ENCODE measurements at places on chromosomes 6 and 20.

DNA sequence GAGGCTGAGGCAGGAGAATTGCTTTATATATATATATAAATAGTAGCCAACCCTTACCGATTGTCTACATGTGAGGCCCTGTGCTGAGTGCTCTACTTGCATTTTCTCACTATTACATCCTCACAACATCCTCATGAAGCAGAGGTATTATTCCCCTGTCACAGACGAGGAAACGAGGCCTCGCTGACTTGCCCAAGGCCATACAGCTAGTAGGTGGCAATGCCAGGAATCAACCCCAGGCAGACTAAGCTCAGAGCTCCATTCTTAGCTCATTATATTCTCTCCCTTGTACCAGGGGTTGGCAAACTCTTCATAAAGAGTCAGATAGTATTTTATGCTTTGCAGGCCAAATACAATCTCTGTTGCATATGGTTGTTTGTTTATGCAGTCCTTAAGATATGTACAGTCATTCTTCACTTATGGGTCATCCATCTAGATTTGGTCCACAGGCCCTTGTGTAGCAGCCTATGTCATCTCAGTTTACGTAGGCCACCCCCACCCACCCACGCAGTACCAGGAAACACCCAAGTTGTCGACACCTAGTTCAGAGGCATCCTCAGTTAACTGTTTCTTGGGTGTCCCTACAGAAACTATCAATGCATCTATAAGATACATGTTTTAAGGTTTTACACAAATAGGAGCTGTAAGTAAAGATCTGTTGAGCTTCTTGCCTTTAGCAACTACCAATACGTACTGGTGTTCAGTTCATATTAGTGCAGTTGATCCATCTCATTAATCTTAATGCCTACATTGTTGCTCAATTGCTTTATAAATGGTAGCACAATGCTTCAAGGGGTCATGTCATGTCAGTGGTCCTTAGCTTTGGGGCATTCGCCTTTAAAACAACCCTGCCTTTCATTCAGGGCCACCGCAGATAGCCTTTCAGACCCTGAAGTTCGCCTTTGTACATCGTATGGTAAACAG lies 3.0 kb downstream of the CASS4 start:
- no peak for DNase-seq

GRCh38 chr6:135014353-135014832 lies 40.2 kb downstream of the HBS1L start:
- DNase-seq = no peak

DNA sequence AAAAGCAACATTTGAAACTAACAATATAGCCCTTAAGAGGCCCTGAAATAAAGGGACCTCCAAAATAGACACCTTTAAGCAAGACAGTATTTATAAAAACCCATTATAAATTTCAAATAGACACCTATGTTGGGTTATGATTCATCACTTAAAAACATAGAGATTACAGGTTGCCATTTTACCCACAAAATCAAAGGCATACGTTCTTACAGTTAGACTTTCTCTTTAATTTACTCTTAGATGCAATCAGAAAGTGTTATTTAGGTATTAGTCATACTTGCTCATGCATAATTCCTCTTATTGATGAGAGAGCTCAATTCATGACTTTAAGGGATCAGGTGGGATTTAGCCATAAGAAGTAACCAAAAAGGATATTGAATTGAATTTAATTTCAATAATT lies 51.5 kb upstream of the TMEM200A start:
- no peak for DNase-seq

- DNase-seq = no peak
These were observed 17.6 kb upstream of the PYGB start for GRCh38 chr20:25230166-25230831.

DNA sequence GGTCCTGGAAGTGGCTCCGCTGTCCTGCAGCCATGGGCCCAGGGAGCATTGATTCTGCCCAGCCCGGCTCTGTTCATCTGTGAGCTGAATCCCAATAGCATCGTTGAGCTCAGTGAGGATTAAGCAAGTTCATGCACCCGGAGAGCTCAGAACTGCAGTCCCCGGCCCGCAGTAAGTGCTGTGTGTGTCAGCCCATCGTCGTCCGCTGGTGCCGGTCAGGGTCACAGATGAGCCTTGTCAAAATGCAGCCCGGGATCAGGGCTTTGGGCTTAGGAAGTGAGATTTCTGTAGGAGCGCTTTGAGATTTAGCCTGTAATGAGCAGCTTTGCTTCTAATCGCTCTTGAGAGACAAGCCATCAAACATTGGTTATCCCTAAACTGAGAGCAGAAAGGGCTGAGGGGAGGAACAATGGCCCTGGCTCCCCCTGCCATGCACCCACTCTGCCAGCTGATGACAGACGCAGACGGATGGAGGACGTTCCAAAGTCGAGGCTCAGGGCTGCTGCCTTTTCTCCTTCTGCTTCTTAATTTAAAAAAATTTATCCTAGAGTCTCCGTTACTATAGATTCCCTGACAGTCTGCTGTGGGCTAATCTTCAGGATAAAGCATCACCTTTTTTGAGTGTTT lies 25.6 kb upstream of the SULF2 start:
- no peak for DNase-seq

GRCh38 chr6:163775313-163775712 lies 360.8 kb downstream of the QKI start:
- no peak for DNase-seq

GRCh38 chr6:157128235-157128775 lies 195.0 kb downstream of the TMEM242 start:
- DNase-seq = no peak

- DNase-seq = no peak
These were observed 284.5 kb upstream of the CDYL start for GRCh38 chr6:4491501-4492260.

GRCh38 chr20:1817577-1818211 lies 77.5 kb upstream of the SIRPA start:
- DNase-seq = no peak

GRCh38 chr6:142448091-142448729 lies 146.4 kb downstream of the ADGRG6 start:
- DNase-seq = no peak

DNA sequence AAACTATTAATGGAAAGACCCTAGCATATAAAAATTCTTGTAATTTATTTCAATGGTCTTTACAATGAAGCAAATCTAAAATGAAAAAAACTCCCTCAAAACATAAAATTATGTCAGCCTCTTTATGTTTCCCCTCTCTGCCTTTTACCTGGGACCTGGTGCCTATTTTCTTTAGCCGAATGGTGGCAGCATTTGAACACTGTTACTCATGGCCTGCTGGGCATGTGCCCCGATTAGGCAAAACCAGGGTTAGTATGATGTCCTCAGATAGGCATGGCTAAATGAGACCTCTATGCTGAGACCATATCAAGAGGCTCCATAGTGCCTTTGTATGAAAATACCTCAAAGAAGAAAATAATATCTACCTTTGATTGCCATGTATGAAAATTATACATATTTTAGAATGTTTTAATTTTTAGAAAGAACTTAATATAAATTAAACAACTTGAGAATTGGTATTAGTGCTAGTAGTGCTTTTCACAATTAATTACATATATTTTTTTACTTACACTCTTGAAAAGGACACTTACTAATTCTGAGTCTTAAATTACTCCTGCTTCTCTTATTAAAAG lies 22.5 kb upstream of the C6orf58 start:
- no peak for DNase-seq

GRCh38 chr6:50128420-50129005 lies 78.8 kb upstream of the DEFB112 start:
- no peak for DNase-seq

DNA sequence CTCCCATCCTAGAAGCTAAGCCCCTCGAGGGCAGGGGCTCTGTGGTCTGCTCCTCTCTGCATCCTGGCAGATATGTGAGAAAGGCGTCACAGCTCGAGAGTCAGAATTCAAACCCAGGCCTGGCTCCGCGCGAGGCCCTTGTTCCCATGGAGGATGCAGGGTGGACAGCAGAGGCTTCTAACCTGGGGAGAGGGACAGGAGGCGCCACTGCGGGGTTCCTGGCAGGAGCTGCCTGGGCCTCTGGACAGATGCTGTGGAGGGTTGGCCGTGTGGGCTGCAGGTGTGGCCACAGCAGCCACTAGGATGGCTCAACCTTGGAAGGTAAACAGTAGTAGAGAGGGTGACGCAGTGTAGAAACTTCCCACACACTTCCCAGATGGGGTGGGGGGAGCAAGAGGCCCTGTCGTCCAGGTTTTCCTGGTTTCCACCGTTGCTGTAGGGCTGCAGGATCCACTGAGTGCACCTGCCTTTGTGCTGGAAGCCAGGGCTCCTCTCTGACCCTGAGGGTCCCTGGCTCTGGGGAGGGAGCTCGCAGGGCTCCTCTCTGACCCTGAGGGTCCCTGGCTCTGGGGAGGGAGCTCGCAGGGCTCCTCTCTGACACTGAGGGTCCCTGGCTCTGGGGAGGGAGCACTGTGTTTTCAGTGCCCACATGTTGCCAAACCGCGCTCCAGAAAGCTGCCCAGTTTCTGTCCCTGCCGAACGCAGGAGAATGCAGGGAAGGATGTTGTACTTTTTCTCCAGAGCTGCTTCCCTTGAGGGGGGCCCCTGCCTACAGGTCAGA lies 14.2 kb downstream of the RBM38 start:
- DNase-seq = no peak

DNA sequence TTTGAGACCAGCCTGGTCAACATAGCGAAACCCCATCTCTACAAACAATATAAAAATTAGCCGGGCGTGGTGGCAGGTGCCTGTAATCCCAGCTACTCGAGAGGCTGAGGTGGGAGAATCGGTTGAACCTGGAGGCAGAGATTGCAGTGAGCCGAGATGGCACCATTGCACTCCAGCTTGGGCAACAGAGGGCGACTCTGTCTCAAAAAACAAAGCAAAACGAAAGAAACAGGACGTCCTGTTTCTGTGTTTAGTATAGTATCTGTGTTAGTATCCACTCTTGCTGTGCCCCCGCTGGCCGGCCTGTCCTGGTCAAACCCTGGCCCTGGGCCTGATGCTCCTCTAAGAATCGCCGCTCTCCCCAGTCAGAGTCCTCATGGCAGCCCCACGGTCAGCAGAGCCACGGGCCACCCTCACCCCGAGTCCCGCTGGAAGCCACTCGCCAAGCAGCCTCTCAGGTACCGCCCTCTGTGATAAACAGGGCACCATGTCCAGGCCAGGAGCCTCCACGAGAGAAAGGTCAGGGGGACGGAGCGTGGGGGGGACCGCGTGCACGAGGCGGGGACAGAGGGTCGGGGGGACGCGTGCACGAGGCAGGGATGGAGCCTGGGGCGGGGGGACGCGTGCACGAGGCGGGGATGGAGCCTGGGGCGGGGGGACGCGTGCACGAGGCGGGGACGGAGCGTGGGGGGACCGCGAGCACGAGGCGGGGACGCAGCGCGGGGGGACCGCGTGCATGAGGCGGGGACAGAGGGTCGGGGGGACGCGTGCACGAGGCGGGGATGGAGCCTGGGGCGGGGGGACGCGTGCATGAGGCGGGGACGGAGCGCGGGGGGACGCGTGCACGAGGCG lies 384.5 kb downstream of the SMOC2 start:
- no peak for DNase-seq

- DNase-seq = no peak
These were observed 858 bp downstream of the FAM83D start for GRCh38 chr20:38926934-38927616.

GRCh38 chr20:62350098-62350628 lies 16.9 kb downstream of the LAMA5 start:
- no peak for DNase-seq

DNA sequence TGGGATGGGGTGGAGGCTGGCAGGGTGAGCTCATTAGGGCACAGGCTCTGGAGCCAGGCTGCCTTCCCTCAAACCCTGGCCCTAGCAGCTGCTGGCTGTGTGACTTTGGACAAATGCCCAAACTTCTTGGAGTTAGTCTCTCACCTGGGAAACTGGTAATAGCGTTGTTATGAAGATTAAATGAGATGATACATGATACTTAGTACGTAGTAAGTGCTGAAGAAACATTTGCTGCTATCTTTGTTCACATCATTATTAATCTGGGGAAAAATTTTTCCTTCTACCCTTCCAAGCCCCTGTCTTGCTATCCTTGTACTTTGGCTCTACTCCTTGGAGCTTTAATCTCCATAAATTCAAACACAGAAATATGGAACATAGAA lies 22.3 kb upstream of the PPARD start:
- DNase-seq = no peak

GRCh38 chr6:144683216-144684070 lies 398.3 kb downstream of the UTRN start:
- peak; percentile 18 for DNase-seq

- DNase-seq = no peak
These were observed 10.0 kb upstream of the SIRPA start for GRCh38 chr20:1885254-1885653.

- no peak for DNase-seq
These were observed 2.3 kb upstream of the SNRNP48 start for GRCh38 chr6:7587631-7588100.

DNA sequence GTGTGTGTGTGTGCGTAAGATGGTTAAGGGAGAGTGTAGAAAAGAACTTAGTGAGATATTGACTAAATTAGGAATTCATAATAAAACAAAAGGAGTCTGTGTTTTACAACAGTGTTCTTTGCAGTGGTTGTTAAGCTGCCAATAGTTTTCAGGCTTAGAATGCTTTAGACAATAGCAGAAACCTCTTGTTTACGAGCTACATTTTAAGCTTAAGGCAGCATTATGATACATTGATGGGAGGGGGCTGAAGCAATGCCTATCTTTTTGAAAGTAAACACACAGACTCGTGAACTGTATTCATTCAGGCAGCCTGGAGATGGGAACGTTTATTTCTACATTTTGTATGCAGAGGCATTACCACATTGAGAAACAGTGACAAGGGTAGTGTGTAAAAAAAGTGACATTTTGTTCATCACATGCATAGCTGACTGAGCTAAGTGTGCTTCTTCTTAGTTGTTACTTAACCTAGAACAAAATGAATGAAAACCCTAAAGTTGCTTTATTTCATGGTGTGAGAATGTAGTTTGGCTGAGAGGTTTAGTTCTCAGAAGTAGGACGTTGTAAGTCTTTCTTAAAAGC lies 21.2 kb downstream of the CLVS2 start:
- DNase-seq = no peak

DNA sequence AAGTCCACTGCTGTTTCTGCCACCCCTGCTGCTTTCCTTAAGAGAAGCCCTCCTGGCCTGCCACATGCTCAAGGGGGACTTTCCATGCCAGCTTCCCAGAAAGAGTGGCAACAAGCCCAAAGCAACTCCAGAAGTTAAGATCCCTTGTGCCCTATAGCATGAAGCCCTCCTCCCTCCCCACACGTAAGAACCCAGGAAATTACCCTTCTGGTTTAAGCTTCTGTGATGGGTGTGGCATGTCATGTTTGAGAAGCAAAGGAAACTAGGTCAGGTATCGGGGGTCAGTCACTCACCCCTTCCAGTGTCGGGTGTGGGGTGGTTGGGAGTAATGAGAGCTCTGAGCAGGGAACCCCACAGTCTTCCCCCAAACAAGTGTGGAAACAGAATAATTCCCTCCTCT lies 196.1 kb downstream of the LRFN2 start:
- DNase-seq = no peak

GRCh38 chr6:100343316-100344077 lies 121.2 kb downstream of the SIM1 start:
- no peak for DNase-seq

- DNase-seq = no peak
These were observed 160.6 kb downstream of the TMEM200A start for GRCh38 chr6:130526466-130526865.

GRCh38 chr20:37500311-37500710 lies 20.7 kb upstream of the NNAT start:
- no peak for DNase-seq
